ENCODE measurements at places on chromosomes 2 and 18. TPM values are rescaled to one million over a fixed set of nuclear protein-coding genes. Genes with fewer than 3 reads are reported as not detected.
A peak's percentile ranks its signal among the peaks of the same experiment; 100 is the strongest.

- H3K4me1 ChIP-seq, result no peaks in the 10 kb centered on the region
- no peak overlapping the region for H3K4me3 ChIP-seq
- DNase-seq, result no peak
- H3K27me3 ChIP-seq, result no peaks in the 10 kb centered on the region
Observed at GRCh38 chr2:232728785-232729184, 31.7 kb downstream of the GIGYF2 start.

DNA sequence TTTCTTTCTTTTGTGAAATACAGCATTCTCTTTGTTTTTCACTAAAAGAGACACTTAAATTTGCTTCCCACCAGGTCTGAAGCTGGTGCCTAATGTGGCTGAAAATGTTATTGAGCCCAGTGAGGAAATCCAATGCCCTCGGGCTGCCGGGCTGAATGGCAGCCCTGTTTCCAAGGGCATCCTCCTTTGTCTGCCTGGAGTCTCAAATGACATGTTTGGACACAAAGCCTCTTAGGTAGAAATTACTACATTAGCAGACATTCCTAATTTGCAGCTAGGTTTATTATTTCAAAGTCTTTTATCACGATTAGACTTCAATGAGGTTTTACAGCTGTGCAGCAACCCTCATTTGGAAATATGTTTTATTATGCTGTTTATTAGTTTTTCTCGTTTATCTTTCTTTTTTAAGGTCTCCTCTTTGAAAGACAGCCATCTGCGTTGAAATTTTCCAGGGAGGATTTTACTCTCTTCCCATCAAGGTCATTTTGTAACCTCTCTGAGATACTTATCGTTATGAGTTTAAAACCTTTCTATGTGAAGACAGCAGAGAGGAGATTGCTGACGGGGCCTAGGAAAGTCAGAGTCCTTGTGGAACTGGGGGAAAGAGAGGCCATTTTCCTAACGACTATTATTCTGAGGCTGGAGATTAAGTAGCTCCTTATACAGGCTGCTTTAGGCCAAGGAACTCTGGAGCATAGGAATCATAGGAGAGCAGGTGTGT, 59.0 kb upstream of the ZNF532 start:
- H3K27ac ChIP-seq, result no peak overlapping the region
- no peaks in the 10 kb centered on the region for H3K36me3 ChIP-seq
- H3K4me3 ChIP-seq, result no peak overlapping the region
- no peaks in the 10 kb centered on the region for H3K27me3 ChIP-seq
- DNase-seq, result no peak

DNA sequence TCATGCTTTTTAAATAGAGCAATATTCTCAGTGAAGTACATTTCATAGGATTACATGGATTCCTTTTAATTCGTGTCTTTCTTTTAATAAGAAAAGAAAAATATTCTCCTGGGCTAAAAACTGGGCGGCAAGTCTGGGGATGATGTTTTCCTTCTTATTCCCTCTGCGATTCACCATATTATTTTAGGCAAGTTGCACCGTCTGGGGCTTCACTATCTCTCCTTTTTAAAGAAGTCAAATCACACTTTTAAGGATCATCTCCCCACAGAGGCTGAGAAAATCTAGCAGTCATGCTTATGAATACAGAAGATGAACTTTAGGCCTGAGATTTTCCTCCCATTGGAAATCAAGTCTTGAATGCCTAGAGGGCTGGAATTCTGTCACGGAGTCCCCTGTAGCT, 104.1 kb downstream of the COPS8 start:
- H3K27me3 ChIP-seq, result no peaks in the 10 kb centered on the region
- DNase-seq, result no peak
- no peaks in the 10 kb centered on the region for H3K4me1 ChIP-seq
- H3K27ac ChIP-seq, result no peak overlapping the region

DNA sequence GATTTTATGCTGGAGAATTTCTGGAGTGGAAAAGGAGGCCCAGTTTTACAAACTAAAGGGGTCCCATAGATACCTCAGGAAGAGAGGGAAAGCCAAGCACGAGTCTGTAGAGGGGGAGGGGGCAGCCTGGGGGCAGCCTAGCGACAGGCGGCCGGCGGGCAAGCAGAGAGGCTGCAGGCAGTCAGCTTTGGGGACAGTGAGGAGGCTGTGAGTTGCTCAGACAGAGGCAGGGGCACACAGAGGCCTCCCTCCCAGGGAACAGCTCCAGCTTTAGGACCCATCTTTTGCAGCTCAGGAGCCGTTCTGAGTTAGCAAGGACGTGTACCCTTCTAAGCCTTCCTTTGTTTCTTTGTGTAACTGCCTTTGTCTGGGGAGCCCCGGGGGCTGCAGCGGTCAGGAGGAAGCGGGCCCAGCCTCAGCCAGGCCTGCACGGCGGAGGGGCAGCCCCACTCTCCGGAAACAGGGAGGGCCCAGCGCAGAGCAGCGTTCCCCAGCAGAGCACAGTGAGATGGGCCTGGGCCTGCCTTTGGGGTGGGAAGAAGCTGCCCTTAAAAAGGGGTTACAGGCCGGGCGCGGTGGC, 41.1 kb upstream of the RALBP1 start:
- H3K27ac ChIP-seq, result no peak overlapping the region
- DNase-seq, result no peak
- H3K4me1 ChIP-seq, result no peaks in the 10 kb centered on the region
- H3K36me3 ChIP-seq, result no peaks in the 10 kb centered on the region
- no peaks in the 10 kb centered on the region for H3K27me3 ChIP-seq

The SIGLEC15 gene
- not detected for total RNA-seq

- H3K27me3 ChIP-seq, result no peaks in the 10 kb centered on the region
- no peaks in the 10 kb centered on the region for H3K36me3 ChIP-seq
- H3K4me1 ChIP-seq, result peaks cover 11% of the 10 kb centered on the region
- H3K27ac ChIP-seq, result no peak overlapping the region
Observed at GRCh38 chr2:42775810-42776209, 11.9 kb upstream of the OXER1 start.

The UGT1A10 gene
- total RNA-seq, result not detected

- no peaks in the 10 kb centered on the region for H3K4me1 ChIP-seq
- no peak overlapping the region for H3K27ac ChIP-seq
- no peak for DNase-seq
- no peaks in the 10 kb centered on the region for H3K36me3 ChIP-seq
- no peaks in the 10 kb centered on the region for H3K27me3 ChIP-seq
- H3K4me3 ChIP-seq, result no peak overlapping the region
Observed at GRCh38 chr18:37432436-37433195, 133.0 kb downstream of the CELF4 start.

The PNPT1 gene
- 60.2 TPM for total RNA-seq

DNA sequence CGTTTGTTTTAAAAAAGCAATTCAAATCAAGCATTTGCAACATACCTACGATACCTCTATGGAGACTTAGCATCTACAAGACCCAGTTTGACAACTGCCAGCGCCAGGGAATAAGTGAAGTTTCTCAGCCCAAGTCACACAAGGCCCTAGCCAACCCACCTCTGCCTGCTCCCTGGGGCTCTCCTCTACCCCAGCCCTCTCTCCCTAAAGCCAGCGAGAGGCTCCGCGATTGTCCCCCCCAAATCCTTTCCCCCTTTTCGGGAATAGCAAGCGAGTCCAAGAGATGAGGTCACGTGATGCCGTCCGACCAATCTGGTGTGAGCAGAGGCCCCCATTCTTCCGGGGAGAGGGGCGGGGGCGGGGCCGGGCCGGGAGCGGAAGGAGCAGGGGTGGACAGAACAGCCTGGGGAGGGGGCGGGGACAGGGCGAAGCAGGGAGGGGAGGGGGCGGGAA, 102.2 kb upstream of the RAB6C start:
- H3K36me3 ChIP-seq, result no peaks in the 10 kb centered on the region
- no peaks in the 10 kb centered on the region for H3K27me3 ChIP-seq
- DNase-seq, result peak; percentile 92

DNA sequence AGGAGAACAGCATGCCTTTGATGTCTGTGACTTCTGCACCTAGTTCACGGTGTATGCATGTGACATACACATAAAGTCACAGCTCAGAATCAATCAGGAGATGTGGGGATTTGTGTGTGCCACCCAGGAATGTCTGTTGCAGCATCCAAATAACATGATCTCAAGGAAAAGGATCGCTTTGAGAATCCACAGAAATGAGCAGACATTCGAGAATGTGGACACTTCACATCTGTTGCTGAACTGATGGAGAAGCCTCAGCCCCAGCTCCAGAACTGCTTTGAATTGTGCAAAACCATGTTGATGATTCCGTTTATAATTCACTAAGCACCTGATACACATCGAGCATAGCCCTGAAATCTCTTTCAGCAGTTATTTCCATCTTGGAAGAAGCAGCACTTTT, 208.6 kb downstream of the CMPK2 start:
- no peaks in the 10 kb centered on the region for H3K27me3 ChIP-seq
- H3K4me3 ChIP-seq, result no peak overlapping the region
- no peaks in the 10 kb centered on the region for H3K36me3 ChIP-seq
- no peak overlapping the region for H3K27ac ChIP-seq

- H3K4me3 ChIP-seq, result no peak overlapping the region
- no peak overlapping the region for H3K27ac ChIP-seq
- H3K4me1 ChIP-seq, result no peaks in the 10 kb centered on the region
- no peak for DNase-seq
- H3K36me3 ChIP-seq, result no peaks in the 10 kb centered on the region
Observed at GRCh38 chr18:56565046-56565445, 73.3 kb downstream of the TXNL1 start.

The GDF7 gene
- not detected for total RNA-seq

- no peak for DNase-seq
- H3K4me3 ChIP-seq, result no peak overlapping the region
- H3K27me3 ChIP-seq, result no peaks in the 10 kb centered on the region
- H3K4me1 ChIP-seq, result no peaks in the 10 kb centered on the region
- H3K36me3 ChIP-seq, result no peaks in the 10 kb centered on the region
- H3K27ac ChIP-seq, result no peak overlapping the region
Observed at GRCh38 chr2:102066554-102066953, 74.8 kb downstream of the IL1R2 start.

DNA sequence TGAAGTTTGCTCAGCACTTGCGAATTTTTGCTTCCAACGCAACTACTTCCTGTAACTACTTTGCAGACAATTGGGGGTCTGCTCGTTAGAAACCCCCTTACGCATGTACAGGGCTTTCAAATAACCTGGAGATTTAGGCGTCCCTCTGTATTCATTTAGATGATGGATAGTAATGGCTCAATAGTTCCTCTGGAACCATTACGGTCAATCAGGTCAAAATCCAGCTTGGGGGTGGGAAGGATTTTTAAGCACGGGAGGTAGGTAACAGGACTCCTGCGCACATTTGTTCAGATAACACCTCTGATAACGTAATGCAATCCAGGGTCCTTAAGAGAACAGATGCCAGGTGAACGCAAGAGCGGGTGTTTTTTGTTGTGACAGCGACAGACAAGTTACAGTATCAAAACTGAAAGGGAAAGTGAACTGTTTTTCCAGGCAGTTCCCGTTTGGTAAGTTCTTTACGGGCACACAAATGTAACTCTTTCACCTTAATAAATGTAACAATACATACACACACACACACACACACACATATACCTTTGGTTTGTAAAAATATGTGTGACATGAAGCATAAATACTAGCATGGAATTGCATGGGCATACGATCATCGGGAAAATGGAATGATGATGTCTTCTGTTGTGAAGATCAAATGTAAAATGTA, 3.8 kb upstream of the OSR1 start:
- peak overlapping the region; percentile 61 for H3K4me3 ChIP-seq
- H3K27ac ChIP-seq, result peak overlapping the region; percentile 5
- H3K4me1 ChIP-seq, result peaks cover 34% of the 10 kb centered on the region
- peaks cover 41% of the 10 kb centered on the region for H3K27me3 ChIP-seq
- DNase-seq, result no peak

DNA sequence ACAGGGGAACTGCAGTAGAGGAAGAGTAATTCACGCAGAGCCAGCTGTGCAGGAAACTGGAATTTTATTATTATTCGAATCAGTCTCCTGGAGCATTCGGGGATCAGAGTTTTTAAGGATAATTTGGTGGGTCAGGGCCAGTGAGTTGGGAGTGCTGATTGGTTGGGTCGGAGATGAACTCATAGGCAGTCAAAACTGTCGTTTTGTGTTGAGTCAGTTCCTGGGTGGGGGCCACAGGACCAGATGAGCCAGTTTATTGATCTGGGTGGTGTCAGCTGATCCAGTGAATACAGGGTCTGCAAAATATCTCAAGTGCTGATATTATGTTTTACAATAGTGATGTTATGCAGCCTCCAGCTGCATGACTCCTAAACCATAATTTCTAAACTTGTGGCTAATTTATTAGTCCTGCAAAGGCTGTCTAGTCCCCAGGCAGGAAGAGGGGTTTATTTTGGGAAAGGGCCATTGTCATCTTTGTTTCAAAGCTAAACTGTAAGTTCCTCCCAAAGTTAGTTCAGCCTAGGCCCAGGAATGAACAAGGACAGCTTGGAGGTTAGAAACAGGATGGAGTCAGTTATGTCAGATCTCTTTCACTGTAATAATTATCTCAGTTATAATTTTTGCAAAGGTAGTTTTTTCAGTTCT, 67.0 kb downstream of the ASAP2 start:
- no peak overlapping the region for H3K27ac ChIP-seq
- H3K27me3 ChIP-seq, result no peaks in the 10 kb centered on the region
- H3K36me3 ChIP-seq, result no peaks in the 10 kb centered on the region
- no peaks in the 10 kb centered on the region for H3K4me1 ChIP-seq
- DNase-seq, result no peak

- H3K4me1 ChIP-seq, result no peaks in the 10 kb centered on the region
- H3K36me3 ChIP-seq, result no peaks in the 10 kb centered on the region
- no peak overlapping the region for H3K4me3 ChIP-seq
- DNase-seq, result no peak
- no peak overlapping the region for H3K27ac ChIP-seq
Observed at GRCh38 chr18:61845197-61845596, 47.6 kb downstream of the RNF152 start.

DNA sequence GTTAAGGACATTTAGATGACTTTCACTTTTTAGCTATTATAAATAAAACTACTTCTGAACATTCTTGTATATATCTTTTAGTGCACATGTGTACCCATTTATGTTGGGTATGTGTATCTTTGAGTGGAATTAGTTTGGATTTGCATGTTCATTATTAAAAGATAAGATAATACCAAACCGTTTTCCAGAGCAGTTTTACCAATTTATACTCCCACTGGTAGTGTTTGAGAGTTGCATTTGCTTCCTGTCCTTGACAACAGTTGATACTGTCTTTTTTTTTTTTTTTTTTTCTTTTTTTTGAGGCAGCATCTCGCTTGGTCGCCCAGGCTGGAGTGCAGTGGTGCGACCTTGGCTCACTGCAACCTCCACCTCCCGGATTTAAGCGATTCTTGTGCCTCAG, 23.3 kb downstream of the SLC30A6 start:
- H3K4me3 ChIP-seq, result no peak overlapping the region
- no peak overlapping the region for H3K27ac ChIP-seq
- H3K27me3 ChIP-seq, result no peaks in the 10 kb centered on the region
- H3K4me1 ChIP-seq, result no peaks in the 10 kb centered on the region
- DNase-seq, result no peak
- no peaks in the 10 kb centered on the region for H3K36me3 ChIP-seq
